ENCODE measurements at places on chromosomes 6 and 20. TPM values are rescaled to one million over a fixed set of nuclear protein-coding genes. Genes with fewer than 3 reads are reported as not detected.

DNA sequence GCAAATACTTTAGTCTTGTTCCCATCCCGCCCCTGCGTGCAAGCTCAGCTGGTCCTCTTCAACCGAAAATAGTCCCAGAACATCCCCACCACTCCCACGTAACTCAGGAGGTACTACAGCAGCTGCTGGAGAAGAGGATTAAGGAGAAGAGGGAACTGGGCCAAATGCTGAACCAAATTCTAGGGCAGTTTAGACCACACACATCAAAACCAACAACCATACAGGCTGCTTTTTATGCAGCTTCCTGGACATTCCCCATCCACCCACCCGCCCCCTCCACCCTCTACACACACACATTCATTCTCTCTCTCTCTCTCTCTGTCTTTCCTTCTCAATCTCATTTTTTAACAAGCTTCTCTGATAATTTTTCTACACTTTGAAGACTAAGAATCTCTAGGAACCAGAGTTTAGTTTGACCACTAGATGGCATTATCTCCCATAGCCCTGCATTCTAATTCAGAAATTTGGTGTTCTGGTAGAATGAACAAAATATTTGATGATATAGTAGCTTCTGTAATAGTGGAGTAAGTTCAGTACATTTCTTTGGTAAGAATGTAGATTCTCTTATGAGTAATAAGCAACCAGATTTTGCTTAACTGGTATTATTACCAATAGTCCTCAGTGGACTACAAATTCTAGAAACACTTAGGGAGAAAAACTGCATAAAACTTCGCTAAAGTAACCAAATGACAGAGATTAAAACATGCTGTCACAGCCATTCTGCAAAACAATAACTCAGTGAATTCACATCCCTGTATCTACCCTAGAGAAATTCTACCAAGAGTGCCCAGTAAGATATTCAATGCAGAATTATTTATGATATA is 52.1 kb upstream of the BEND6 start:
- no peaks in the 10 kb centered on the region for H3K27me3 ChIP-seq
- no peak overlapping the region for H3K4me3 ChIP-seq
- H3K27ac ChIP-seq, result no peak overlapping the region
- DNase-seq, result no peak
- no peaks in the 10 kb centered on the region for H3K36me3 ChIP-seq

GRCh38 chr6:161922631-161923119 is 648.8 kb upstream of the AGPAT4 start:
- no peak overlapping the region for H3K27ac ChIP-seq
- DNase-seq, result peak; percentile 9

- H3K4me3 ChIP-seq, result no peak overlapping the region
- H3K27me3 ChIP-seq, result peaks cover 51% of the 10 kb centered on the region
- H3K27ac ChIP-seq, result no peak overlapping the region
- no peaks in the 10 kb centered on the region for H3K4me1 ChIP-seq
- no peak for DNase-seq
Measured at GRCh38 chr6:28808383-28808782, 115.4 kb downstream of the TRIM27 start.

DNA sequence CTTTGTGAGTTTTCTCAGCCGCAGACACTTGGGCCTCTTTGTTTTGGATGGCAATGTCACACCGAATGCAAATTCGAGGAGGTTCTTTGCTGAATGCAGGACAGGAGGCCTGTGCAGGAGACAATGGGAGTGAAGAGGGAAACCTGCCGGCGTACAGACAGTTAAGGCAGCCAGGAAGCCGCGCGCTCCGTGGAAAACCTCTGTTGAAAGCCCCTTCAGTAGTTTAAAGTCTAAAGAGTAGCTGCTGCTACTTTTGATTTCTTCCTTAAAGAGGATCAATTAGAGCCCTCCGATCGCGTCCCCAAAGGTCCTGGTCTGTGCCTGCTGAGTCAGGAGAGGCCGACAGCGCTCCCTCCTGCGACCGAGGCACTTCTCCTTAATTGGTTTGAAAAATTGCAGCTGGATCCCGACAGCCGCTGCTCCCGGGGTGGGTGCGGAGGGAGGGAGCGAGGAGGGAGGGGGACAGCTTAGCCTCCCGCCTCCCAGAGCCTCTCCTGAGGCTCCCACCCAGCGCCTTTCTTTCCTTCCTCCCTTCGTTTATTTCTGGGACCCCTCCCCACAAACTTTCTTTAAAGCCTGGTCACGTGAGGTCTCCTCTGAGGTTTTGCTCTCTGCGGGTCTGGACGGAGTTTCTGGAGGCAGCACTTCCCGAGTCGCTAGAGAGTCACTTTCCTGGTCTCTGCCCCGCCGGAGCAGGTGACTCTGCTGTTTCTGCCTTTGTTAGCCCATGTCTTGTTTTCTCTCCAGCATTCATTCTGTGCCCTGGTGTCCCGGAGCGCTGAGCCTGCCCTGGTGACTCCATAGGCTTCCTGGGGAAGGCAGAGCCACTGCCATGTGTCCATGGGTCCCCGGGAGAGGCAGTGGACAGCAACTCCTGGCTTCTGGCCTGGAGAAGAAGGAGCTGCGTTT is 22.3 kb upstream of the RPP40 start:
- no peak overlapping the region for H3K4me3 ChIP-seq
- DNase-seq, result peak; percentile 49
- peak overlapping the region; percentile 51 for H3K27ac ChIP-seq

- H3K27me3 ChIP-seq, result no peaks in the 10 kb centered on the region
- H3K27ac ChIP-seq, result no peak overlapping the region
- no peak for DNase-seq
- H3K4me1 ChIP-seq, result no peaks in the 10 kb centered on the region
- no peaks in the 10 kb centered on the region for H3K36me3 ChIP-seq
Measured at GRCh38 chr6:74715355-74716085, 490.3 kb downstream of the COL12A1 start.

DNA sequence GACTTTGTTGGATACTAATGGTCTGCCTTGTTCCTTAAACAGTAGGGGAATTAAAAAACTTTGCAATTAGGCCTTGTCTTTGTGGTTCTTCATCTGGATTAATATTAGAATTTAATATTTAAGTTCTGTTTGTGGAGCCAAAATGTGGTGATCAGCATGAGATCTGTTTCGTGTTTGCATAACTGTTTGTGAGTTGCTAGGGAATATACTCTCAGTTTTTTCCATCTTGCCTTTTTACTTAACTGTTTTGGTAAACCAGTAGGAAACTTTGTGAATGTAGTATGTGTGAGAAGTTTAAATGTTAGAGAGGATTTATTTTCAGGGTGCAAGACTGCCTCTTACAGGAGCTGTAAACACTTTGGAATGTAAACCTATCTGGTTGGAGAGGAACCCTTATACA is 35.6 kb downstream of the LRRC1 start:
- H3K4me1 ChIP-seq, result peaks cover 54% of the 10 kb centered on the region
- no peak for DNase-seq
- H3K27ac ChIP-seq, result no peak overlapping the region
- H3K4me3 ChIP-seq, result no peak overlapping the region
- H3K36me3 ChIP-seq, result no peaks in the 10 kb centered on the region
- no peaks in the 10 kb centered on the region for H3K27me3 ChIP-seq

DNA sequence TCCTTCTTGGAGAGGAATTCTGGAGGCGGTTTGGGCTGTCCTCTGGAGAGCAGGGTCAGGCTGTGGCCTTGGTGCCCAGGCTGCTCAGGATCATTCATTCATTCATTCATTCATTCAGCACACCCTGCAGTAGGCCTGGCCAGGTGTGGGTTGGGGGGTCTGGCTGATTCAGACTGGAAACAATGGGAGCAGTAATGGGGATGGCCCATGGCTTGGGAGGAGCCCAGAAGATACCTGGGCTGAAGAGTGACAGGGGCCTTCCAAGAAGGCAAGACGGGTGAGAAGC is 31.5 kb downstream of the TOX2 start:
- no peak for DNase-seq
- H3K4me3 ChIP-seq, result no peak overlapping the region
- H3K4me1 ChIP-seq, result peaks cover 3% of the 10 kb centered on the region
- no peaks in the 10 kb centered on the region for H3K36me3 ChIP-seq

DNA sequence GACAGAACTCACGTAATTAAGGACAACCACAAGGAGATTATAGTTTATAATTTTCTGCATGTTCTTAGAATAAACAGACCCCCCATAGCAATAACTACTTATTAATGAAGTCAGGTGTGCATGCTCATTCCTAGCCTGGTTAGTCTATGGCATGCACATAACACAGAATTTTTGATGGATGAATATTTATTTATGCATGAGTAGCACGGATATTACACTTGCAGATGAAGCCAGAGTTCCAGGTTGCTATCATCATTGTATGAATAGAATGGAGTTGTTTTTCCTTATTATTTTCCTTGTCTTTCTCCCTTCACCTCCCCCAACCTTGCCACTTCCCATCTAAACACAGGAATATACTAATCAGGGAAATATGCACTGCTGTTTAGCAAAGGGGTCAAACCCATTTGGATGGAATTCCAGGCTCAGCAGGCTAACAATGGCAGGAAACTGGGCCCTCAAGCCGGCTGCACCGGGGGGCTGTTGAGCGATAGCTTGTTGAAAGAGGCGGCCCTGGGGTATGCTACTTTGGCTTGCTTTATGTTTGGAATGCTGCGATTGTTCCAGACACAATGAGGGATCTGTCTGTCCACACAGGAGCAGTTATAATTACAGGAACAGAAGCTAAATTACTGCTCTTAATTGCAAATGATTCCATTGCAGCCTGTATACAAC is 112.6 kb downstream of the TMEM170B start:
- H3K27me3 ChIP-seq, result no peaks in the 10 kb centered on the region
- no peak overlapping the region for H3K4me3 ChIP-seq
- no peak for DNase-seq
- H3K36me3 ChIP-seq, result no peaks in the 10 kb centered on the region

GRCh38 chr6:101722991-101723579 is 329.6 kb downstream of the GRIK2 start:
- no peak overlapping the region for H3K27ac ChIP-seq
- H3K36me3 ChIP-seq, result no peaks in the 10 kb centered on the region
- no peak overlapping the region for H3K4me3 ChIP-seq
- DNase-seq, result no peak
- H3K27me3 ChIP-seq, result no peaks in the 10 kb centered on the region

GRCh38 chr6:111417181-111417585 is 65.8 kb downstream of the REV3L start:
- no peak overlapping the region for H3K4me3 ChIP-seq
- no peaks in the 10 kb centered on the region for H3K36me3 ChIP-seq
- no peak overlapping the region for H3K27ac ChIP-seq
- DNase-seq, result no peak
- H3K4me1 ChIP-seq, result peaks cover 7% of the 10 kb centered on the region
- no peaks in the 10 kb centered on the region for H3K27me3 ChIP-seq

GRCh38 chr20:42214074-42214473 is 595.9 kb upstream of the CHD6 start:
- H3K4me3 ChIP-seq, result no peak overlapping the region
- H3K4me1 ChIP-seq, result no peaks in the 10 kb centered on the region
- DNase-seq, result no peak
- H3K27ac ChIP-seq, result no peak overlapping the region

DNA sequence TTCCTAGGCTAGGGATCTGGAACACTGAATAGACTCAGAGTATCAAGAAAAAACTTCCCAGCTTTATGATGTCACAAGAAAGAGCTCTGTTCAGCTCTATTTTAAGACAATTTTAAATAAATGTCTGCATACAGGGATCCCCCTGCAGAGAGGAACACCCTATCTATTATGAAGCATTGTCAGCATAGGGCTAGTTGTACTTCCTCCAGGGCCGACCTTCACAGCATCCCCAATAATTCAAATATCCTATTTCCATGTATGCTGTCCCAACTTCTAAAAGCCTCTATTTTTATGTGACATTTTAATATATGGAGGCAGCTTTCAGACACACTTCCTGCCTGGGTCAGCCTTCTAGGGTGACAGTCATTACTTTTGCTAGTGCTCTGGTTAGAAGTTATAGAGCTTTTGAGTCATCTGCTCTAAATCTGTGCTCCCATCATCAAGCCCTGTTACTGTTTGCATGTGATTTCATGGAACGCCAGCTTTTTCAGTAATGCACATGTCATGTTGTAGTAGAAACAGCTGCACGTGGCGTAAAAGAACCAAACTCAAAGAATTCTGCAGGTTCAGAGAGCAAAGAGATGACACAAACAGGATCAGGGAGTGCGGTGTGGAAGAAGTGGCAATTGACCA is 189.2 kb downstream of the ADGB start:
- no peaks in the 10 kb centered on the region for H3K27me3 ChIP-seq
- DNase-seq, result no peak
- H3K27ac ChIP-seq, result no peak overlapping the region
- H3K4me1 ChIP-seq, result no peaks in the 10 kb centered on the region

DNA sequence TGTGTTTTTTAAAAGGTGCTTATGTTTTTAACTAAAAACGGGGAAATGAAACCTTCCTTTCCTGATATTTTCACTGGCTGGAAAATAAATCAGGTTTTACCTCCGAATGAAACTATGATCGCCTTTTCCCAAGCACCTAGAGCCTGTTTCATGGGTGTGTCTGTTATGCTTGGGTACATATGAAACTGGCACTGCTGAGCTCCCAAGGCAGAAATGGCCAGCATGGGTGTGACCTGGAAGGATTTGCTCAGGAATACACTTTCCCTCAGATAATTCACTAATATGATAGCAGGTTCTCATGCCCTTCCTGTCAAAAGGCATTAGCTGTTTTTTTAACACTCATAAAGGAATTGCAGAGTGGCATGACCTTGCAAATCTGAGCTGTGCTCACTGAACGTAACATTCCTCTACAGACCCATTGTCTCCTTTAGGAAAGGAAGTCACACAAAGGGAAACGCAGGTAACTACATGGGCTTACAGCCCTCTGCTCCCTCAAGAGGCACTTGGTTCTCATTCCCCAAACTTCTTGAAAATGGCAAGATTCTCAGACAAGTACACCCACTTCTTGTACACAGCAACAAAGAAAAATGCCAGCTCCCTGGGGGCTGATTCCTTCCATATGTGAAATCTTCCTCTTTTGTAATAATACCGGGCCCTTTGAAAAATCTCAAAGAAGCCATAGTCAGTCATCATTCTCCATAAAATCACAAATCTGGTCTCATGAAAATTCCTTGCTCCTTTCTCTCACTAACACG is 72.7 kb downstream of the METTL24 start:
- no peak overlapping the region for H3K4me3 ChIP-seq
- peaks cover 22% of the 10 kb centered on the region for H3K4me1 ChIP-seq
- H3K36me3 ChIP-seq, result no peaks in the 10 kb centered on the region
- no peaks in the 10 kb centered on the region for H3K27me3 ChIP-seq
- peak; percentile 62 for DNase-seq

DNA sequence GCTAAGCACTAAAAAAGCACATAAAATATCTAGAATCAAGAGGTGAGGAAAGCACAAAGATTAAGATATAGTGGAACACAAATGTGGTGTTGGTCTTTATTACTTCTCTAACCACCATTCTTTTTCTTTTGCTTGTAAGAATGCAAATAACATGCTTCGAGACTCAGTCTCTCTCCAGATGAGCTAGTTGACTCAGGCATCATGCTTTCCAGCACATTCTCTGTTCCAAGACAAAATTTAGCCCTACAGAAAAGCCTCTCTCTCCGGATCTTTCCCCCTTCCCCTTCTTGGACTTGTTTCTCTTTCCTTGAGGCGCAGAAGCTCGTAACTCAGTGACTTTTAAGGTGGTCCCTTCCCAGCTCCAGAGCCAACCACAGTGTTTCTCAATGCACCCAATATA is 91.0 kb downstream of the FNDC1 start:
- H3K27ac ChIP-seq, result no peak overlapping the region
- DNase-seq, result no peak
- H3K4me3 ChIP-seq, result no peak overlapping the region
- no peaks in the 10 kb centered on the region for H3K36me3 ChIP-seq

Gene SIRPB1
- total RNA-seq, result not detected

Gene RUNX2
- total RNA-seq, result 1.6 TPM

Gene BFSP1
- 2.7 TPM for total RNA-seq

Gene SLC32A1
- total RNA-seq, result not detected

Gene FUT9
- total RNA-seq, result not detected

Gene SAMD3
- 0.17 TPM for total RNA-seq

Gene FAM83D
- total RNA-seq, result 3.4 TPM

Gene PBOV1
- not detected for total RNA-seq

Gene GSTA3
- total RNA-seq, result not detected

Gene HSPA12B
- total RNA-seq, result 19.4 TPM

Gene BMP5
- total RNA-seq, result 0.45 TPM
